Panc1 (cell line): ENCODE measurements at places on chromosomes 4 and X.

DNA sequence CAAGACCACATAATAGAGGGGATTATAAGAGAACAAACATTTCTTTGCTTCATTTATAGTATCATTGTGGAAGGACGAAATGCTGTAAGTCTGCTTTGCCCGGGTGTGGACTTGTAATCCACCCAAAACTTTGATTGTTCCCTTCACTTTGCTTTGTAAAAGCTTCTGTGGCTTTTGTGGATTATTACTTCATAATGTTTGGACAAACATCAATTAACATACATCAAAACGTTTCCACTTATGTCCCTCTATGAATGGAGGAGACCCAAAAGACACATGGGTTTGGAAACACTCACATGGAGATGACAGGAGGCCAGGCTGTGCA, 415.4 kb downstream of the SPRY1 start:
- DNase-seq: no peak

DNA sequence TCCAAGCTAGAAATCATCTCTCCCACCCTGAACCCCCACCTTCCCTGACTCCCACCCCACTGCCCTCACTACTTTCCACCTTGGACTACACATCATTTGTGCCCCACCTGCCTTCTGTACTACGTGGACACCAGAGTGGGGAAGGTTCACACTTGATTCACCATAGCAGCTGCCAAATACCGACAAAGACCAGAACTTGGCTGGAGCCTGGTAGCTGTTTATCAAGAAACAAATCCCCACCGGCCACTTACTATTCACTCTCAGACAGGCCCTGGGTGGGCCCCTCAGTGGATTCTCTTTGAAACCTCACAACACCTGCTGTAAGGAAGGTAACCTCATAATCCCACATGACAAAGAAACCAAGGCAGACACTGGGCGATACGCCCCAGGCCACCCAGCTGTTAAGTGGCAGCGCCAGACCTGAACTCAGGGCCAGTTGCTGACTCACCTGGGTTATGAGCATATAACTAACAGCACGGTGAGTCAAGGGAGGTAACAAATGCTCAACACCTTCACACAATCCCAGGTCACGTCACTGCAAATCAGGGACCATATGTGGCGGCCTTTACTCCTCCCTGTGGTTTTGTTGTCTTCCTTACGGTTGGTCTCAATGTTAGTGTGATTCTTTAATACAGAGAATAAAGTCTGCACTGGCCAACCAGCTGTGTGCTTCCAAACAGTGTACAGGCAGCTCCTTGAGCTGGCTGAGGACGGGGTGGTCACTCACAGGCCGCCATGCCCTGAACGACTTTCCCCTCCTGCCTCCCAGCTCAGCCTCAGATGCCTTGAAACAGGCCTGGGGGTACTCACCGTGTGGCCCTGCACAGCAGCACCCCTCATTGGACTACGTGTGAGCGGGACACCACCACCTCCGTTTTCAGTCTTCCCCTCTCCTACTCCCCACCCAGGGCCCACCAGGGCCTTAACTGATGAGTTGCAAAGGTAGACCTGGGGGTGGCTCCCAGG, 7.5 kb downstream of the WDR1 start:
- DNase-seq: no peak

- DNase-seq: no peak
Measured at GRCh38 chr4:11286533-11286932, 142.2 kb downstream of the HS3ST1 start.

DNA sequence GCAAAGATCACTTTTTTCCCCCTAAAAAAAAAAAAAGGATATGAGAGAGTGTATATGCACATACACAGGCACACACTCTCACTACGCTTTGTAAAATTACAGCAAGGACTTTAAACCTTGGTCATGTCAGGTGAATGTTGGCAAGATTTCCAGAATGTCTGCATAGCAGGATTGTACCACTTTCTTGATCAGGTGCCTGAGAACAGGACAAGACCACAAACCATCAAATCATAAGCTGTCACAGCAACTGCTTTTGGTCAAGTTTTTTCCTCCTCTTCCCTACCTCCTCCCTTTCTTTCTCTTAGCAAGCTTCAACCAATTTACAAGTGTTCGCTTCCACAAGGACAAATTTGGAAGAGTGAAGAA, 15.3 kb downstream of the PPARGC1A start:
- DNase-seq: no peak

DNA sequence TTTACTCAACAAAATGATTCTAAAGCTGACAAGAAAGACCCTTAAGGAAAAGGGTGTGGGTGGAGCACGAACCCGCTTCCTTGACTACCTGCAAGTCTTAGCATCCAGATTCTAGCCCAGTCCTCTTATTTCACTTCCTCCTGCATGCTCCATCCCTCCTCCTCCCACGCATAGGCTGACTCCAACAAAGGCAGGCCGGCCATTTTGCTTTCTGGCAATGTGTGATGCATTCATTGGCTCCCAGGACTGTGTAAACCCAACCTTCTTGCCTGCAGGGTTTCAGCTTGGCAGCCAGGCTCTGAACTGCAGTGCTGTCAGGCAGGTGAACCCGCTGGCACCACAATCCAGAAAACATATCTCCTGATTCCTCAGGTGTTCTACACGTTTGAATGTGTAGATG, 39.3 kb downstream of the RTL9 start:
- DNase-seq: no peak

GRCh38 chrX:5718651-5719050, 510.0 kb downstream of the NLGN4X start:
- no peak for DNase-seq

DNA sequence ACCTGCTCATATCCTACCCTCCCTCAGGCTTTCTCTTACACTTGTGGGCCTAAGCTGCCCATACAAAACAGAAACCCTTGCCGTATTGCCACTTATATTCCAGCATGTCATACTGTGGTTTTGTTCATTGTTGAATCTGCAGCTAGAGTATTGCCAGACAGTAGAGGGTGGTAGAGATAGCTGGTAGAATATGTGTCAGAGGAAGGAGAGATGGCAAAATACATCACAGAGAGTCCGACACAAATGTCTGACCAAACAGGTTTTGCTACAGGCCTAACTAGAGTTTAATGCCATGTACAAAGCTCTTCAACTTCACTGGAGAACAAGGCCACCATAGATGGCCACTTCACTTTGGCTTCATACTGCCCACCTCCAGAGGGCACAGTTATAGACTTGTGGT, 160.1 kb downstream of the EFHC2 start:
- no peak for DNase-seq

DNA sequence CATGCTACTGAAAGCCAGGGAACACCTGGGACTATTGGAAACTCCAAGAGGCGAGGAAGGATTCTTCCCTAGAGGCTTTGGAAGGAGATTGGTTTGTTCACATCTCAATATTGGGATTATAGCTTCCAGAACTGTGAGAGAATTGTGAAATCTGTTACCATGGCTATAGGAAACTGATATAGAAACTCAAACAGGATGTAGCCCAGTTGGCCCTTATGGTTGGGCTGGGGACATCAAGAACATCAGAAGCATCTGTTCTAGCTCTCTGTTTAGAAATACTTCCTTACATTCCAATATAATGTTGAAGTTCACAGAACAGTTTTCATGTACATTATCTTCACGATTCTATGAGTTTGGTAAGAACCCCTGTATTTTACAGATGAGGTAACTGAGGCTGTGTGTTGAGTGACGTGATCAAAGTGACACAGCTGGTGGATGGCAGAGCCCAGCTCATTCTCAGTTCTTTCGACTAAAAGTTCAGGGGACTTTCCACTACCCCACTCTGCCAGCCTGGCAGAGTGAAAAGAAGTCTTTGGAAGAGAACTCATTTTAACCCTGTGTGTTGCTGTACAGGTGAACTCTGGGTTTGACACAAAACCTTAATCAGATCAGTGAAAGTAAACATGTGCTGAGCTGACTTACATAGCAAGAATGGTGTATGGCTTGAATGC, 183.0 kb downstream of the GBA3 start:
- no peak for DNase-seq

- DNase-seq: no peak
Measured at GRCh38 chr4:71783972-71784371, at the start of gene GC. TSS of gene GC (minus strand) at chr4:71784079. CDS start at chr4:71784018, 61 bp downstream.

DNA sequence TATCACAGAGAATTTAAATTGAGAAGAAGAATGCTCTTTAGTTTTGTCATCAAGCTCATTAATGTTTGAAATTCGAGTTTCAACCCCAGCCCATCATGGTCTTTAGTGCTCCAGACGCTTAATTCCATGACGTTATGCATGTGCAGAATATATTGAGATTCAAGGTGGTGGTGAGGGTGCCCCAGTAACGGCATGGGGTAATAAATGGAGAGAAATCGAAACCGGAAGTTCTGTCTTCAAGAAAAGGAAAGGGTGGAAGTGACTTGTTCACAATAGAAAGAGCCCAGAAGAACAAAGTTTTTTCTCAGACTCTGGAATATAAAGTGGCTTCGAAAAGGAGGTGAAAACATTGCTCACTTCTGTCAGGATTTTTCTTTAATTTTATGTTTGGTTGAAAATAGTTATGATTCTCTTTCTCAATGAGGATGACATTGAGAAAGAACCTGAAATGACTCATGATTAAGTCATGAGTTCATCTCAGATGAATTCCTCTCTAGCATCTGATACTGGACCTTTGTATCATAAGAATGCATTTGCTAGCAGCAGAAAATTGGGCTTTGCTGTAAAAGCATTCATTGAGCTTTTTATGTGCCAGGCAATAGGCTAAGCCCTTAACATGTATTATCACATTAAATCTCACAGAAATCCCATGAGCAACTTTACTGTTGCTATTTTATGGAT, 779 bp upstream of the DDX60L start:
- DNase-seq: peak; percentile 79

DNA sequence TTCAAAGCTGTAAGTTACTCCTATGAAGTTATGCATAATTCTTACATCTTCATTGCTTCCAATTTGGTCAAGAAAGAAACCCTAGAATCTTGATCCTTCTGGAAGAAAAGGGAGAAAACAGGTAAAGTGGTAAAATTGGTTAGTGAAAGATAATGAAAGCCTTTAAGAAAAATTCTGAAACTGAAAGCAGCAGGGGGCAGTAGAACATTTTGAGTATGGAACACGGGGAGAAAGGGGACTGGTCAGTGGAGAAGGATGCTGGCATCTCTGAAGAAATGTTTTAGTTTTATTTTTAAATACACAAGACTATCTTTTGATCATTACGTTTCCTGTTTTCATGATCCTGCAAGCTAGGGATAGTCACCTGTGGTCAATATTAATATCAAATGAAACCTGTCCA, 54.3 kb downstream of the SLIT2 start:
- DNase-seq: no peak

GRCh38 chr4:158630893-158631292, 40.8 kb downstream of the C4orf46 start:
- DNase-seq: no peak

- no peak for DNase-seq
Measured at GRCh38 chr4:147813973-147814372, 82.1 kb downstream of the ARHGAP10 start.

DNA sequence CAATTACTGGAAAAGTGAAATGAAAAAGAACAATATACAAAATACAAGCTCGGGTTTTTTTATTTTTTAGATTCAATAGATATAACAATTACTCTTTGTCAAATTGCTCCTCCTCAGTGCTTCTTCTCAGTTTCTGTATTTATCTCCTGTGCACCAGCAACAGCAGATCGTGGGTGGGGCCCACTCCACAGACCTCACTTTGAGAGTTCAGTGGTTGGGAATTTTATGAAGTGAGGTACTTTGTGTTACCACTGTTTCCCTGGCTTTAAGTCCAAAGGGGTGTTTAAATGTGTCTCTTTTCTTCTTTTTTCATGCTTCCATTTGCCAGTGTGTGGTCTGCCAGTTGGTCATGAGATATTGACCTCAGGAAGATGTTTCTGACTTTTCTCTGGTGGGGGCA, 54.4 kb downstream of the KIT start:
- DNase-seq: no peak

DNA sequence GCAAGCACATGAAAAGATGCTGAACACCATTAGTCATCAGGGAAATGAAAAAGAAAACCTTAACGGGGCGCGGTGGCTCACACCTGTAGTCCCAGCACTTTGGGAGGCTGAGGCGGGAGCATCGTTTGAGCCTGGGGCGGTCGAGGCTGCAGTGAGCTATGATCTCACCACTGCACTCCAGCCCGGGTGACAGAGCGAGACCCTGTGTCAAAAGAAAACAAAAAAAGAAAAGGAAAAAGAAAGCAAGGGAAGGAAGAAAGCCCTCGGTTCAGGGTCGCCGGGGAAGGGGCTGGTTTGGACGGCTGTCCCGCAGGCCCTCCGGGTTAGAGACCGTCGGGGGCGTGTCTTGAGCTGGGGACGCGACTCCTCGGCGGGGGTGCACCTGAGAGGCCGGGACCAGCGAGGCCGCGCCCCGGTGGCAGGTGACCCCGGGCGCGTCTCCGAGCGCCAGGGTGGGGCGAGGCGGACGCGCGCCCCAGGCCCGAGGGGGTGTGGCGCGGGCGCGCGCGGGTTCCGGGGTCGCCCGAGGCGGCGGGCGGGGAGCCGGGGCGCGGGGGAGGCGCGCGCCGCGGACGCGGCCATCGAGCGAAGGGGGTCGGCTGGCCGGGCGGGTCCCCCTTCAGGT, 478 bp upstream of the PLXNA3 start:
- no peak for DNase-seq

GRCh38 chr4:109294468-109295020, 7.9 kb downstream of the COL25A1 start:
- no peak for DNase-seq

DNA sequence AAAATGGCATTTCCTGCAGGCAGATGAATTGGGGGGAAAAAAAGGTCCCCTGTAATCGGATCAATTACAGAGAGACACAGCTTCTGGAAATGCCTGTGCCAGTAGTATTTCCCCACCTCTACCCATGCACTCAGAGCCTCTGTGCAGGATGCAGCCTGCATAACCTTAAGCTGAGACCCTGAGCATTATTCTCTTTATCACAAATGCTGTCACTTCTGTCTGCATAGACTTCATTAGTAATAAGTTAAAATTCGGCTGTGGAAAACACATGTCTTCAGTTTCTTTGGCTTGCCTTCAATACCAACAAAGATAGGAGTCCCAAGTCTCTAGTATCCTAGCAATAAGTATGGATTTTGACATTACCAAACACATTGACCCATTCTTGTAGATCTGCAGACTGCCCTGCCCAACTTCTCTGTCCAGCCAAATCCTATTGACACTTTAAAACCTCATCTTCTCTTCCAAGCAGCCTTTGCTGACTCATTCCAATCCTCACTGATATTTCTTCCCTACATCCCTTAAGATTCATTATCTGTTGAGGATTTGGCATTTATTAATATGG, 70.8 kb downstream of the LUZP4 start:
- DNase-seq: no peak

DNA sequence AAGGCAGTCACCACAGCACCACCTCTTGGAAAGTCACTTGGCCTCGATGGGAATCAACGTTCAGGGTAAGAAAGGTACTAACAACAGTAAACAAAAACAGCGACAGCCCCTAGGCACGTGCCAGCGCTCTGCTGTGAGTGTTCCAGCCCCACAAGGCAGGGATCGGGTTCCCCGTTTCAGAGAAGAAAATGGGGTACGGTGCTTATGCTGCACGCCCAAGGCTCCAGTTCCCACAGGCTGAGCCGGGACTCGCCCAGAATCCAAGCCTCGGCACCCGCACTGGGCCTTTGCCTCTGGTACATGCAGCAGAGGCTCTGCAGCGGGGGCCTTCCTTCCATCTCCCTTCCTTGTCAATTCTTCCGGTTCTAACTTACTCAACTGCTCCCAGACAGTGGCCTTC, 37.3 kb downstream of the WDR1 start:
- no peak for DNase-seq

- DNase-seq: no peak
Measured at GRCh38 chrX:2712890-2713840, 22.1 kb downstream of the CD99 start.
